Hindlimb muscle (tissue), 1 donor: ENCODE measurements at places on chromosomes 12 and 14. TPM values are rescaled to one million over a fixed set of nuclear protein-coding genes. Genes with fewer than 3 reads are reported as not detected.

- no peak for DNase-seq
Observed at GRCh38 chr12:68086019-68086603, 73.4 kb downstream of the IFNG start.

ZNF26 gene
- 7.9 TPM for polyA plus RNA-seq

DNAJC22 gene
- 0.39 TPM for polyA plus RNA-seq

FSCB gene
- not detected for polyA plus RNA-seq

GRCh38 chr14:24343795-24344660 is 4.2 kb upstream of the RIPK3 start:
- no peak for DNase-seq

- DNase-seq: no peak
Observed at GRCh38 chr12:80925237-80925636, 12.5 kb downstream of the LIN7A start.

- no peak for DNase-seq
Observed at GRCh38 chr12:78562368-78563205, 302.0 kb upstream of the SYT1 start.

P2RX7 gene
- polyA plus RNA-seq: 2.5 TPM

GRCh38 chr14:52824462-52824861 is 33.1 kb upstream of the GNPNAT1 start:
- no peak for DNase-seq

HOXC4 gene
- polyA plus RNA-seq: 21.4 TPM

GRCh38 chr14:36773558-36773957 is 111.9 kb downstream of the PAX9 start:
- no peak for DNase-seq

NKX2-1 gene
- polyA plus RNA-seq: not detected

- no peak for DNase-seq
Observed at GRCh38 chr14:59123975-59124374, 64.5 kb upstream of the DAAM1 start.

DNA sequence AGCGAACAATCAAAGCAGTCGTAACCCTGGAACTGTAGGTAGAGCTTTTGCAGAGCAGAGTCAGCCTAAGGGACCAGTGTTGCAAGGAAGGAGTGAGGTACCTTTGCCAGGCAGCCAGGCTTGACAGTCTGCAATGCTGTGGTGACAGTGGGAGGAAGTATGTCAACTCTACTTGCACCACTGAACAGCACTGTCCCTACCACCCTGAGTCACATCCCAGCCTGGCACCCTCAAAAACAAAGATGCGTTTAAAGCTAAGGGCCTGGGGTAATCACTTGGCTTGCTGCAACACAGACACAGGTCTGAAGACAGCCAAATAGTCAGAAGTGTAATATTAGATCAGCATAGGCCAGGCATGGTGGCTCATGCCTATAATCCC is 141.9 kb downstream of the DPF3 start:
- DNase-seq: no peak

DNA sequence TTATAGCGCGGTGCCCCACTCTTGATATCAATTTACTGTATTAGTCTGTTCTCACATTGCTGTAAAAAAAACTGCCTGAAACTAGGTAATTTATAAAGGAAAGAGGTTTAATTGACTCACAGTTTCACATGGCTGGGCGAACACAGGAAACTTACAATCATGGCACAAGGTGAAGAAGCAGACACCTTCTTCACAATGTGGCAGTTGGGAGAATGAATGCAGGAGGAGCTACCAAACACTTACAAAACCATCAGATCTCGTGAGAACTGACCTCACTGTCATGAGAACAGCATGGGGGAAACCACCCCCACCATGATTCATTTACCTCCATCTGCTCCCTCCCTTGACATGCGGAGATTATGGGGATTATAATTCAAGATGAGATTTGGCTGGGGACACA is 42.3 kb downstream of the FBXO34 start:
- DNase-seq: no peak

- DNase-seq: no peak
Observed at GRCh38 chr12:91999823-92000222, 145.8 kb downstream of the BTG1 start.

GRCh38 chr14:95460647-95461478 is 55.6 kb downstream of the SYNE3 start:
- no peak for DNase-seq
